Stimulated activated CD8-positive, alpha-beta memory T cell treated with anti-CD3 and anti-CD28 coated beads, Interleukin-4, amount 100 ng/mL, for 24 hours (primary cell): ENCODE measurements at places on chromosomes 3 and 15.

GRCh38 chr3:127070776-127071175 lies 87.9 kb downstream of the PLXNA1 start:
- no peak for DNase-seq

DNA sequence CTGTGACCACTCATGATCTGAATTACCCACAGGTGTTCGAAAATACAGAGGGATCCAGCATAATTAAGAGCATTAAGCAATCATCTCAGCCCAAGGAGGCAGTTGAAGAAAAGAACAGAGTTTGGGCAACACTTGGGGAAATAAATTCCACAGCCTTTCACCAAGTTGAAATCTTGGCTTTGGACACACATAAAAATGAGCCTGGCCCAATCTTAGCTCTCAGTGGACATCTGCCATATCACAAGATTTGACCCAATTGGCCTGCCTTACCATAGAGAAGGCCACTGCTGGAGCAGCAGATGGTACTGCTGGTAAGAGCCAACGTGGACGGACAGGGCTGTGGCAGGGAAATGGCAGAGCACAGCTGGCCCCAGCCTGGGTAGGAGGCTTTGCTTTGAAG lies 13.0 kb downstream of the FOXP1 start:
- DNase-seq = no peak

DNA sequence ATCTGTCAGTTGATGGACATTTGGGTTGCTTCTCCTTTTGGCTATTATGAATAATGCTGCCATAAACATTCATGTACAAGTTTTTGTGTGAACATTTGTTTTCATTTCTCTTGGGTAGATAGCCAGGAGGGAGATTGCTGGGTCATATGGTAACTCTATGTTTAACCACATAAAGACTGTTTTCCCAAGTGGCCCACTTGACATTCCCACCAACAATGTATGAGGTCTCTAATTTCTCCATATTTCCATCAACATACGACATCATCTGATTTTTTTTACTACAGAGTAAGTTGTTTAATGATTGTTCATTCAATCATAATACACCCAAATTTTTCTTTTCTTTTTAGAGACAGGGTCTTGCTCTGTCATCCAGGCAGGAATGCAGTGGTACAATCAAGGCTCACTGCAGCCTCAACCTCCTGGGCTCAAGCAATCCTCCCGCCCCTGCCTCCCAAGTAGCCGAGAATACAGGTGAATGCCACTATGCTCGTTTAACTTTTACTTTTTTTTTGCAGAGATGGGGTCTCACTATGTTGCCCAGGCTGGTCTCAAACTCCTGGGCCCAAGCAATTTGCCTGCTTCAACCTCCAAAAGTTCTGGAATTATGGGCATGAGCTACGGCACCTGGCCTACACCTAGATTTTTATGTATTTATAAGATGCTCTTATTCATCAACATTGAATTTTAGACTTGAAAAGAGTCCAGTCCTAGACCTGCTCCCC lies 6.8 kb downstream of the IP6K1 start:
- DNase-seq = no peak

- DNase-seq = no peak
Measured at GRCh38 chr3:193970773-193971206, 165.2 kb upstream of the HES1 start.

DNA sequence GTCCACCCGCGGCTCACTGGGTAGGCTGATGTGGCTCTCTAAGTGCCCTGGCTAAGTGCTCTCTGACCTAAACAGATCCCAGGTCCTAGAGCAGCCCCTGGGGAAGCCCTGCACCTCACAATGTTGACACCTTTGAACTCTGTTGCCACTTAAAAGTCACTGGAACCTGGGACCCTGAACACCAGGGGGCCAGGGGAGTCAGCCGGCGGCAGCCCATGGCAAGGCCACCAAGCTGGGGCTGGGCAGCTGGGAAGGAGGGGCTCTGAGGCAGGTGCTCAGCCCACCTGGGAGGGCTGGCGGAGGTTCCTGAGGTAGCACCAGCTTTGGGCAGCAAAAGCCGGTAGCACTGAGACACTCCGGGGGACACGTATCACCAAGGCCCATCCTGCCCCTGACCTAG lies 129.0 kb downstream of the CHSY1 start:
- no peak for DNase-seq

DNA sequence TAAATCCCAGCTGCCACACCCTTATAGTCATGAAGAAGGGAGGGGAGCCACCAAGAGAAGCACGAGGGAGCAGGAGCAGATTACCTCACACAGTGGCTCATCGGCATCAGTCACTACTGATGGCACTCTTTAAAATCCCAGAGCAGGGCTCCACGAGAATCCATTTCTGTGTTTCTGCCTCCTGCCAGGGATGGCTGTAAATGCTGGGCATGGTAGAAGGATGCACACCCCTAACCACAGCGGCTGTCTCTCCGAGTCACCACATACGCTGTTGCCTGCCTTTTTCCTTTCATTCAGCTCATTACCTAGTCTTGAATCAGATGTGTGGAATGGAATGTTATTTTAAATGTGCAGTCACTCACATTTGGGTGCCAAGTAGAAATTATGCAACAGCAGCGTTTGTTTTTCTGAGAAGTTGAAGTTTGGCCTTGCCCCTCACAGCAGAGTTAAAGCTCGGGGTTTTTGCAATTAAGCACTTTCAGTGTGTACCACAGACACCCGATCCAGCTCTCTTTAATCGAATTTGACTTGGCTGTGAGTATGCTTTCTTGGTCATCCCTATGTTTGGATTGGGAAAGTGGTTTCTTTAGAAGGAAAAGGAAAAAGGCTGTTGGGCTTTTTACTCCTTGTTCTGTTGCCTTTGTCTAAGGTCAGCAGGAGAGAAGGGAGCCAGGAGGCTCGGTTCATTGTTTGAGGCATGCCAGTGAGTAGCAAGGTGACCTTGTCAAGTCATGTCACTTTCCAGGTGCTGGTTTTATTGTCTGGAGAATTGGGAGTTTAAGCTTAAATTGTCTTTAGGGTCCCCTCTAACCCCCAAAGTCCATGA lies 284.2 kb upstream of the TPM1 start:
- DNase-seq = no peak

- no peak for DNase-seq
Measured at GRCh38 chr3:15711281-15711680, 86.5 kb downstream of the ANKRD28 start.

- no peak for DNase-seq
Measured at GRCh38 chr3:94336046-94336753, 273.3 kb downstream of the NSUN3 start.

- DNase-seq = no peak
Measured at GRCh38 chr15:75195122-75195765, 6.4 kb upstream of the C15orf39 start.

GRCh38 chr15:39538936-39539335 lies 41.9 kb upstream of the THBS1 start:
- DNase-seq = no peak

DNA sequence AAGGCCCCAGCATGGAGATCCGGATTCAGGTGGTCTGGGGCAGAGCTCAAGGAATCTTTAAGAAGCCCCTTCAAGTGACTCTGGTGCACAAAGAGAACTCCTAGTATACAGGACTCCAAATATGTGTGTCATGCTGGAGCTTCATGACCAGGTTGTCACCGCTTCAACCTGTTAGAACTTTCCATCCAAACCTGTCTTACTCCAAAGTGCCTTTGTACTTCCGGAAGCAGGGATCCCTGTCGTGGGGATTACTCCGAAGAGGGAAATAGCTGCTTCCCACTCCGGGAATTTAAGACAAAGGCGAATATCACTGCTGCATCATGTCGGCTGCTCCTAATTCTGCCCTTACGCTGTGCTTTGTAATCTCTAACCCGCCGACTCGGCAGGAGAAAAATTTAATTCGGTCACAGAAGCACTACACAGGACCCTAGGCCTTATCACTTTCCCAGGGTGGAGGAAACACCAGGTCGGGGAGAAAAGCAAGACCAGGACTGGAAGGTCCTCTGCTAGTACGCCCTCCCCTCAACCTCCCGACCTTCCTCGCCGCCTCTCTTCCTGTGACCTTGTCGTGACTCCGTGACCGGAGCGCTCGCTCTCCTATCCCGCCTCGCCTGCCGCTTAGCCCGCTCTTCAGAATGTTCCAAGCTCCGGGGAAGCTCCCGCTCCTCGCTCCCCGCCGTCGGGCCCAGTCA lies 730 bp downstream of the HIGD1A start:
- peak; percentile 10 for DNase-seq

- peak; percentile 74 for DNase-seq
Measured at GRCh38 chr3:112561484-112561733, 353 bp downstream of the ATG3 start.

DNA sequence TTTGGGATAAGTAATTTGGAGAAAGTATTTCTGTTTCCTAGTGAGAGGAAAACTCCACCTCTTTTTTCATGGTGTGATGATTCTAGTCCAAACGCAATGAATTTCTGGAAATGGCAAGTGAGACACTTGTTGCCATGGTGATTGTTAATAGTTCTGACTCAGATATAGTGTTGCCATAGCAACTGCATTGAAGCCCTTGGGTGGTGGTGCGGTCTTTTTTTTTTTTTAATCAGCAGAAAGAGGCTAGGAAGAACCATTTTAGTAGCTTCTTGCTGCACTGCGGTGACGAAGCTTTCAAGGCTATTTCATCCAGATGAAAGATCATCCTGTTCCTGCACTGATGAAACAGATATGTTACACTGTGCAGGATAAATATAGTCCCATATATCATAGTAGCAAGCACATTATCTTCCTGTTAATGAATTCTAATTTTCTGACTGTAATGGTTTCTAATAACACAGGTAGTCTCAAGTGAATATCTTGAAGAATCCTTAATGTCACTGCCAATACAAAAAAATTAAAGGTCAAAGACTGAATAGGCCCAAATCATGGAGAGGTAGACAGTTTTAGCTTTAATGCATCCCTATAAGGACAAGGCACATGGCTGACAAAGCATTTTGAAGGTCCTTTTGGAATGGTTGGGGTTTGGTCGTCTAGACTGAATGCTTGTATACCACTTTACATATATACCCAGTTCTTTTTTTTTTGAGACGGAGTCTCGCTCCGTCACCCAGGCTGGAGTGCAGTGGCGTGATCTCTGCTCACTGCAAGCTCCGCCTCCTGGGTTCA lies 125.1 kb upstream of the ZBTB20 start:
- DNase-seq = no peak

DNA sequence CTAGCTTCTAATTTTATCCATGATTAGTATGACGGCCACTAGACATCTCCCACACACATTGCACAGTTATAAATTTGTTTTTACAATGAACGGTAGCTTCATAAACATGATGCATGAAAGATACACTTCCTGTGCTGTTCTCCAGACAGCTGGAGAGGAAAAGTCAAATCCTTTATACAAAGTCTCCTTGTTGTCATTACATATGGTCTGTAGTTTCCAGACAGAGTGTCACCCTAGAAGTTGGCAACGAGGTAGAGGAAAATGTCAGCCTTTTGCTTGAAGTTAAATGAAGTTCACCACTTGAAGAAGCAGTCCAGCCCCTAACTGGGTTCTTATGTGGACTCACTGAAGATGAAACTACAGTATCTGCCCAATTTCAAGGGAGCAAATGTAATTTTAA lies 253.0 kb upstream of the P2RY1 start:
- no peak for DNase-seq

- DNase-seq = no peak
Measured at GRCh38 chr3:166195808-166196207, 358.6 kb upstream of the BCHE start.

- DNase-seq = no peak
Measured at GRCh38 chr3:194296454-194297263, 54.5 kb downstream of the CPN2 start.

GRCh38 chr3:179098388-179099077 lies 26.9 kb upstream of the ZMAT3 start:
- DNase-seq = no peak

DNA sequence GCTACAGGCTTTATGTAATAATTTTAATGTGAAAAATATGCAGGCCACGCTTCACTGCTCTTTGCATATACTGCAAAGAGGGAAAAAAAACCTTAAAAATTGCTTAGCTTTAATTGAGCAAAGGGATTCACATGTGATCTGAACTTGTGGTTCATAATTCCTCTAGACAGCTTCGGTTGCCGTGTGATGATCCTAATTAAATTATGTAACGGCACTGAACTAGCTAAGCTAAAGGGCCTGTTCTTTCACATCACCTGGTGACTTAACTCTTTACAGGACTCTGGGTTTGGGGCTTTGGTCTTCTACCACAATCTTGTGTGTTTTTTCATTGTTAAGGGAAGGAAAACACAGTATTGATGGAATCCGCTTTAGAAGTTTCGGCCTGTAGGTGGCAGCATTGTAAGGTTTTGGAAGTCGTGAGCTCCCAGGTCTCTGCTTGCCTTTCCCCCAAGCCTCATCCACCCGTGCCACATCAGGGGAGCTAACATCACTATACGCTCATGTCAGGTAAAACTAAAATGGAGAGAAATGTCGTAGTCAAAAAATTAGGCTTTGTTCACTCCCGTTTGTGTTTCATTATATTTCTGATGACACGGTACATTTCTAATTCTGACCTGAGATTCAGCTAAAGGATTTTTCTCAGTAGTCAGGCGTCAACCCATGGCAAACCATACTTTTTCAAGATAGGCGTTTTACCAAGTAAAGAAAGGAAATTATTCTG lies 205.6 kb upstream of the DPH6 start:
- DNase-seq = peak; percentile 4

DNA sequence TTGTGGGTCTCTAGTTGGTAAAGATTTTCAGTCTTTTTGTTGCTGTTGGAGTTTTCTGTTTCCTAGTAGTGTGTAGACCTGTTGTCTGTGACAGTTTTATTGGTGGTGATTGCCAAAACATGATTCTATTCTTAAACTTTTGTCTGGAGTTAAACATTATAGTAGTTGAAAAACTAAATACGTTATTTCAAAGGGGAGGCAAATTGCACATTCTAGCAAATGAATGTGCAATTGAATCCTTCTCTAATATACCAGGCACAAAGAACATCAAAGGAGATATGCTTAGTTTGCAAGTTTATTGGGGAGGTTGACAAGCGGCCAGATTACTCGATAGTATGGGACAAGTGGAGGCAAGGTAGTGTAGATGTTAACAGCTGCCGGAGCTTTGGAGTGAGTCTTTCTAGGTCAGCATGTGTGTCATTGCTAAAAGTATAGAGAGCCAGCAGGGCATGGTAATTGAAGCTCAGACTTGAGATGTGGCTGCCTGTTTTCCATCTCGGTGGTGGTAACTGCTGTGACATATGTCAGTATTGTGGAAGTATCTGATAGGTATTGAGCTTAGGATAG lies 20.6 kb downstream of the CHD2 start:
- no peak for DNase-seq

GRCh38 chr15:23869396-23869795 lies 182.3 kb upstream of the NDN start:
- DNase-seq = no peak

DNA sequence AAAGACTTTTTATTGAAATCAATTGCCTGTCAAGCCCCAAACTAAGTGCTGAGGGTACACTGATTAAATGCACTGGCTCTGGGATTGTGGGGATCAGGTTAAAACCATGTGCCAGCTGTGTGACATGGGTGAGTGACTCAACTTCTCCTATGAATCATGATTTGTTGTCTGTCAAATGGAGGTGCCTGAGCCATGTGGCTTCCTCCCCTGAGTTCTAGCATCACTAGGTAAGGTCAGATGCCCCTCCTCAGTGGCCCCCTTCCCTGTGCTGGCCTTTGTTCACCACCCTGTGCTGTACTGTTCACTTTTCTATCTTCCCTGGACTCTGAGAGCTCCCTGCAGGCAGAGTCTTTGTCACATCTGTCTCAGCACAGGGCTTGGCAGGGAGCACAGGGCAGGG lies 43.6 kb upstream of the ATP2B2 start:
- DNase-seq = no peak

- DNase-seq = no peak
Measured at GRCh38 chr15:31023841-31024240, 32.4 kb upstream of the MTMR10 start.

- DNase-seq = no peak
Measured at GRCh38 chr3:156211583-156211982, 91.2 kb downstream of the KCNAB1 start.
